ENCODE measurements at places on chromosomes 5 and 9.

DNA sequence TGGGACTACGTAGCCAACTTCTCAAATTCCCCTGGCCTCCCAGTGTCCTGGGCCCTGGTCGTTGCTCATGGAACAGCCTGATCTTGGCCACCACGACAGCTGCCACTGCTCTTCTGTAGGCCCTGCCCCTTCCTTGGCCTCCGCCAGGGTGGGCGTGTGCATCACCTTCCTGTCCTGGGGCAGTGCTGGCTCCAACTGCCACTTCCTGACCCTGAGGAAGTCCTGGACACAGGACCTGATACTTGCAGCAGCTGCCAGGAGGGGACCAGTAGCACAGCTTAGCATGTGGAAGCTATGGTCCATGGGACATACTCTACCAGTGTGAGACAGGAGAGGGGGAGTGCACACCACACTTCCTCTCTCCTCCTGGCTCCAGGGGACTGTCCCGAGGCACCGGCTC lies 145.2 kb downstream of the TENT4A start:
- DNase-seq: no peak

DNA sequence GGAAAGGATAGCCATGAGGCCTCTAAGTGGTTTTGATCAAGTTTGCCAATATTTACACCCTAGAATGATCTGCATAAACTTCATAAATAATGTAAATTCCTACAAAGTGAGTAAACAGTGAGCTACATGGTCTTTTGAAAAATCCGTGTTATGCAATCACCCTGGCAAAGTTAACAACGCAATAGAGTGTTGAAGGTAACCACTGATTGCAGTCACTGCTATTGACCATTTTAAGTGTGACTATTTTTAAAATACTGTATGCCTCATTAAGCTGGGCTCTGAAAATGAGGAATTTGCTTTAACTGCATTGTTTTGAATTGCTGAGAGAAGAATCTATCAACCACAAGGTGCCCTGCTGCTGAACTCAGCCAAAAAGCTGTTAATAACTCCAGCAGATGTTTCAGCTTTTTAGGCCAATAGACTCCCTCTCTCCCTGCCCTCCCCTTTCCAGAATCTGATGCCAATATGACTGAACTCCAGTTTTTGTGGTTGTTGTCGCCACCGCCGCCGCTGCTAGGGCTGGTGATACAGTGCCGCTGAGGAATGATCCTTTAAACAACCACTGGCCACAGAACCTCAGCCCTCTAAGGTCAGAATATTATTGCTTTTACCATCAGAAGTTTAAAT lies 35.3 kb upstream of the SMARCA2 start:
- DNase-seq: peak; percentile 72

DNA sequence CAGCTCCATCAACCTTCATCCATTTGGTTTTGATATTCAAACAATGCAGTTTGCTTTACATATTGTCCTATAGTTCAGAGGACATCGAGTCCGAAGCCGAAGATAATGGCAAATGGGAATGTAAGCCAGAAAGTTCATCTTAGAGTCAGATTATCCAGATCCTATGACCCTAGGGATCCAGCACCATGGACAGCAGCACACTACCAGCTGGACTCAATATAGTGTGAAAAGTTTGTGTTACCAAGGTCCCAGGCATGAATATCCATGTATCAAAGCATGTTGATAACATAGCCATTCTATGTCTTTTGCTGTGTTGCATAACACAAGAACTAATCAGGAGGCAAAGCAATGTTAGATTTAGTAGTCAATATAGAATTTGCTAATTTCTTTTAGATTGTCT lies 46.3 kb downstream of the FSTL4 start:
- peak; percentile 55 for DNase-seq

GRCh38 chr5:9519537-9519936 lies 26.3 kb downstream of the SEMA5A start:
- DNase-seq: peak; percentile 65

GRCh38 chr9:72581694-72582093 lies 60.3 kb downstream of the TMC1 start:
- no peak for DNase-seq

GRCh38 chr5:136159457-136159856 lies 26.8 kb downstream of the SMAD5 start:
- no peak for DNase-seq

DNA sequence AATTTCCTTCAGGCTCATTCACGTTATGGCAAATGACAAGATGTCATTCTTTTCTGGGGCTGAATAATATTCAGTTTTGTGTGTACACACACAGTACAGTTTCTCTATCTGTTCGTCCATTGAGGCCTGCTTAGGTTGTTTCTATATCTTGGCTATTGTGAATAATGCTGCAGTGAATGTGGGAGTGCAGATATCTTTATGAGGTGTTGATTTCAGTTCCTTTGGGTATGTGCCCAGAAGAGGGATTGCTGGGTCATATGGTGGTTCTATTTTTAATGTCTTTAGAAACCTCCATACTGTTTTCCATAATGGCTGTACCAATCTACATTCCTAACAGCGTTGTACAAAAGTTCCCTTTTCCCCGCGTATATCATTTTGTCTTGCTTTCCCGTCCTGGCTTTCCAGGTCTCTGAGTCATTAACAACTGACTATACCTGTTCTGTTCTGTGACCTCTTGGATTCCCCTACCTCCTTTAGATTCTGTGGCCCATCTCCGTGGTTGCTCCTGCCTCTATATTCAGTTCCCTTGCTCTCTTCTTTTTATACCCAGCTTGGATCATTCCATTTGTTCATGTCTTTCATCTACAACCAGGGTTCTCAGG lies 6.8 kb downstream of the SNX30 start:
- DNase-seq: no peak

- DNase-seq: no peak
These were observed 87.6 kb downstream of the ERP44 start for GRCh38 chr9:100011062-100011681.

DNA sequence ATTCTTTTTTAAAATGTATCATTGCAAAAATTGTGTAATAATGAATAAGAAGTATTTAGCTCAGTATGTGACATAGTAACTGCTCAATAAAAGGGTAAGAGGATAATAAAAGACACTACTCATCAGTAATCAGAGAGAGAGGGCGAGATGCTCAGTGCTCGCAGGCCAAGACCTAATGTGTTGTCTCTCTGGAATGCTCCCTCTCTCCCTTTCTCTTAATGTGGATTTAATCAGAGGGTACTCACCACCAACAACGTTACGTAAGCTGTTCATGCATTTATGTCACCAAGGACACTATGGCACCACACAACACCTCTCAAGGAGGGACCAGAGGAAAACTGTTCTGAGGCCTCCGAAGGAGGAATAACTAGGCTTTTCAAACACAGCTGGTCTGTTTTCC lies 42.5 kb downstream of the WHRN start:
- no peak for DNase-seq

- DNase-seq: no peak
These were observed 106.1 kb downstream of the PCSK1 start for GRCh38 chr5:96326902-96327301.

DNA sequence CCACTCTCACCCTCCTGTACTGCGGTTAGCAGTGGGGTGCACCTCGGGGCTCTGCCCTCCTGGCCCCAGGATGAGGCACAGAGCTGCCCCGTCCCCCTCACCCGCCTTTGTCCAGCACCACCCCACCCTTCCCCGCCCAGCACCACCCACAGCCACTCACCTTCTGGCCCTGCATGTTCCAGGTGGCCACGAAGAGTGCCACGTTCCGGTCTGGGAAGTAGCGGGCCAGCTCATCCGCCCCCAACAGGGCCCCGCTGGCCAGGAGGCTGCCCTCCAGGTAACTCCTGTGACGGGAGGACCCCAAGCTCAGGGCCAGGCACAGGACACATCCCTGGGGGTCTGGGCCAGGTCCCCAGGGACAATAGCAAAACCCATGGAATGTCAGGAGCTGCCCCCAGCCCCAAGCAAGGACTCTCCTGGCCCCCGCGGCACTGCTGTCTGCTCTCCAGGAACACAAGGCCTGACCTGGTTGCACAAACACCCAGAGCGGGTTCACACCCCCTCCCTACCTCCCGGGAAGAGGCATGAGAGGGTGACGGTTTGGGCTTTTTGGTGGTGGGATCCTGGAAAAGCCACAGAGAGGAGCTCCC lies 5.0 kb downstream of the INPP5E start:
- no peak for DNase-seq

DNA sequence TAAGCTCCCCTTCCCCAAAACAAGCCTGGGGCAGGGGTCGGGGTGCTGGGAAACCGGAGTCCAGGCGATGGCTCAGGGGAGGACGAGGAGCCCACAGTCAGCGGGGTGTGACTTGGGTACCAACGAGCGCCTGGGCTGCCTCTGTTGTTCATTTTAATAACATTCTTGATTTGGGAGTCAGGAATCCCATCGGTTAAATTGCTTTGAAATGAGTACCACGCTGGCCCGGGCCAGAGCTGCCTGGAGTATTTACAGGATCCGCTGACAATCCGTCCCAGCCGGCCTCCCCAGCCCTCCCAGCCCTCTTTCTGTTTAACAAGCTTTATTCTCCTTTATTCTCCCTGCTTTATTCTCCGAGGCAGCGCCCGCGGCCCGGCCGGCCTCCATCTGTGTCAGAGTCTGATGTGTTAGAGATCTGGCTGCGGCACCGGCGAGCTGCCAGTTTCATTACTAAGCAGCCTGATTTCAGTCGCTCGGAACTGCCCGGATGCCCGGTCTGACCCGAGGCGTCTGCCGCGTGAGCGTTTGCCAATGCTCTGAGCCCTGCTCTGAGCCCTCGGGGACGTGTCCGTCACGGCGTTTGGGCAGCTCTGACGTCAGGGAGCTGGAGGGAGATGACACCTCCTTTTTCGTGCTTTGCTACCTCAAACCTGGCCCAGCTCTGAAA lies 16.5 kb upstream of the QRFP start:
- DNase-seq: no peak

DNA sequence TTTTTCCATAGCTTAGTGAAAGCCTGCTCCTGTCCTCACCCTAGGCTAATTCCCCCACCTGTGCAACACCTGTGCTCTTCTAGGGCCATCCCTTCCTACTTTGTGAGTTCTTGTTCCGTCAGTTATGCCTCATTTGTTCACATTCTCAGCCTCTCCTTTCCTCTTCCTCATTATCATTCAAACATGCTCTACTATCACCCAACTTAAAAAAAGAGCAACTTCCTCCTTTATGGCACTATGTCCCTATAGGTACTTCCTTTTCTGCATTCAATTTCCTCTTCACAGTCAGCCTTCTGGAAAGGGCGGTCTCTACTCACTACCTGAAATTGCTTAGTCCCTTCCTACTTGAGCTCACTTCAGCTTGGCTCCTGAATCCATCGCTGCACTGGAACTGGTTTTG lies 111.8 kb upstream of the LHFPL2 start:
- no peak for DNase-seq

- DNase-seq: no peak
These were observed 69.6 kb downstream of the EPB41L4B start for GRCh38 chr9:109251080-109251775.

DNA sequence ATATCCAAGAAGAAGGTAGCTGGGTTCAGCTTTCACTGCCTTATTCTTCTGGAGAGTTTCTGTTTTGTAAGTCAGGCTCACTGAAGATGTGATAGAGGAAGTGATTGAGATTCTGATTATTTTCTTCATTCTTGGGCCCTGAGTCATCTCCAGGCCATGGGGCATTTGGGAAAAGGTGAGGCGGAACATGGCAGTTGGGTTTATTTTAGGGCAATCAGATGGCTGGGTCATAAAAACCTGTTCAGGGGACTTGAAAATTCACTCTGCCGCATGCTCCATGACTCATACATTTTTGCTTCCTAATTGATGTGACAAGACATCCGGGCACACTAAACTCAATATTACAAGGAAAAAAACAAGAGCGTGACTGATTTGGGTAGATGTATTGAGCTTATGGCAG lies 265.7 kb upstream of the KLF4 start:
- no peak for DNase-seq

- no peak for DNase-seq
These were observed 239.0 kb downstream of the PBX3 start for GRCh38 chr9:125985998-125986655.

DNA sequence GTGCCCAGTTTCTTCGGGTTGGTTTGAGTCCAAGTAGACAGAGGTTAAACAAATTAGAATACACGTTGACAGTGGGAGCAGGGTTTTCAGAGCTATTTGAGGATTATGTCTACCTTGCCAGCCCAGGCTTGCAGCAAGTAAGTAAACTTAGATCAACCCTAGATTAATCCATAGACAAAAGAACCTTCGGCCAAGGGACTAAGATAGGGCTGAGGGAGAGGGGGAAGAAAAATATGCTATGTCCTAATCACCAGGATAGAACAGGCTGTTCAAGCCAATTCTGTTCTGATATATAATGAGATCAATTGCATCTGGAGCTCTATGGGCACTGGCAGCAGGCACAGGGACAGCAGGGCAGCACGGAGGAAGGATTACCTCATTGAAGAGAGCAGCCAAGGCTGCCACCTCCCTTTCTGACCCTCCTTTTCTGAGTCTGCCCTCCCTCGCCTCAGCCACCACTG lies 377.7 kb downstream of the PIK3R1 start:
- DNase-seq: no peak

GRCh38 chr9:121858788-121859187 lies 207.4 kb downstream of the DAB2IP start:
- no peak for DNase-seq

- no peak for DNase-seq
These were observed 59.6 kb downstream of the PRUNE2 start for GRCh38 chr9:76846297-76846696.

DNA sequence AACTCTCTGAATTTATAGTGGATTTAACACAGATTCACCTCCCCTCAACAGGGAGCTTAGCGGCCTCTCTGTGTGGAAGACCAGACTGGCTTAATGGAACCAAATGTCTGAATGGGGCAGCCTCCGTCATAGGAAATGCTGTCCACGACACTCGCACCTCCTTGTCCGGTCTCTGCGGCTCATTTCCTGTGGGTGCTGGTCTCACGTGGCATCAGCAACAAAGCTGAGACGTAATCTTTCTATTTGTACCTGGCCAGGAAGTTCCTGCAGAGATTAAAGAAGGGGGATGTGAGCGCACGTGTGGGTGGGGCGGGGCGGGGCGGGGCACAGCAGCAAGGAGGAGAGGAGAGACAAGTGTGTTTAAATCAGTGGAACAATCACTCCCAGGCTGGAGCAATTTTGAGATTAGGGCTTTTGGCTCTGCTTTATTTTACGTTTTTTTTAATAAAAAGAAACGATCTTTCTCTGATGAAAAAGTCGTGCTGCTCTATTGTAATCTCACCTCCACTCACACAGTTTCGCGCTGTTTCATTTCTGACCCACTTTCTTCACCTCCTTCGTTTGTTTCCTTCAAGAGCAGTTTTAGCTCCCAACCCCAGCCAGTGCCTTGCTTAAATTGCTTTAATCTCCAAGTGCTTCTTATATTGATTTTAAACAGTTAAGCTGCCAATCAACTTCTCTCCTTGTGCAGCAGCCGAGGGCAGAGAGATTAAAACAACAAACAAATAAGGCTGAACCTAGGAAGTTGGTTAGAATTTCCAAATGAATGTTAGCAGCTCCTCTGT lies 132.2 kb upstream of the ASTN2 start:
- DNase-seq: peak; percentile 21

Measured in right hindlimb (tissue), 1 donor.